ENCODE measurements at places on chromosomes 11 and 22.

DNA sequence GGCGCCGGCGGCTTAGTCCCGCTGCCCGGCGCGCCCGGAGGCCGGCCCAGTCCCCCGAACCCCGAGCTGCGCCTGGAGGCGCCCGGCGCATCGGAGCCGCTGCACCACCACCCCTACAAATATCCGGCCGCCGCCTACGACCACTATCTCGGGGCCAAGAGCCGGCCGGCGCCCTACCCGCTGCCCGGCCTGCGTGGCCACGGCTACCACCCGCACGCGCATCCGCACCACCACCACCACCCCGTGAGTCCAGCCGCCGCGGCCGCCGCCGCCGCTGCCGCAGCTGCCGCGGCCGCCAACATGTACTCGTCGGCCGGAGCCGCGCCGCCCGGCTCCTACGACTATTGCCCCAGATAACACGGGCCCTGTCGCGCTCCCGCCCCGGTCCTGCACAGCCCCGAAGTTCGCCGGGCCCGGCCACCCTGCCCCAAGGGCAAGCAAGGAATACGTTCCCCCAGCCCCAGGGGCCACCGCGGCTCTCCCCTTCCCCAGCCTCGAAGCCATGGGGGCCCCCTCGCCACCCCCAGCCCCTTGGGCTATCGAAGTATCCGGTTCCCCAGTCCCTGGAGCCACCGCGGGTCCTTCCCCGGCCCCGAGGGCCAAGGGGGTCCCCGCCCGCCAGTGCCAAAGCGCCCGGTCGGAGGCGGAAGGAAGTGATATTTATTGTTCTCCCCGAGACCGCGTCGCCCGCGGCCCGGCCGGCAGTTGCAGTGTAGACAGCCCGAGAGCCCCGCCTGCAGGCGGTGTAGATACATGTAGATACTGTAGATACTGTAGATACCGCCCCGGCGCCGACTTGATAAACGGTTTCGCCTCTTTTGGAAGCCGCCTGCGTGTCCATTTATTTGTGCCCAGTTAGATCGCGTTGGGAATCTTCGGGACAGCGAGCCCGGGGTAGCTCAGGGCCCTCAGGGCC, 6.2 kb downstream of the TBX1 start:
- DNase-seq: no peak

GRCh38 chr11:8720868-8721608, 38.4 kb downstream of the RPL27A start:
- no peak for DNase-seq

DNA sequence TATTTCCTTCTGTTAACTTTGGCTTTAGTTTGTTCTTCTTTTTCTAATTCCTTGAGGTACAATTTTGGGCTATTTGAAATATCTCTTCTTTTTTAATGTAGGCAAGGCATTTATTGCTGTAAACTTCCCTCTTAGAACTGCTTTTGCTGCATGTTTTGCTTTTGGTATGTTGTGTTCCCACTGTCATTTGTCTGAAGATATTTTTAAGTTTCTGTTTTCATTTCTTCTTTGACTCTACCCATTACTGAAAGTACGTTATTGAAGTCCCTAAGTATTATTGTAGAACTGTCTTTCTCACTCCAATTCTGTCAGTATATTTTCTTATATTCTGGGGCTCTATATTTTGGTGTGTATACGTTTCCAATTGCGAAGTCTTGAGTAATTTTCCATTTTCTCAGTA, 77.9 kb downstream of the KCNQ1OT1 start:
- no peak for DNase-seq

DNA sequence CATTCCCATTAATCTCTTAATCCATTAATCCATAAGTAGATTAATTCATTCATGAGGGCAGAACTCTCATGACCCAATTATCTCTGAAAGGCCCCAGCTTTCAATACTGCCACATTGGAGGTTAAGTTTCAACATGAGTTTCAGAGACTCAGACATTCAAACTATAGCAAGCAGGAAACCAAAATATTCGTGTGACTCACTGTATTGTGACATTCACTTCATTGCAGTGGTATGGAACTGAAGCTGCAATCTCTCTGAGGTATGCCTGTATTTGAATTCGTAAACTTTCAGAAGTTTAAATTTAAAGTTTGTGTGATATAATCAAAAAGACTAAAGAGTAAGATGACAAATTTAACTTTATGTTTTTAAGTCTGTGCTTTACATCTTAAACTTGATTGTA, 2.9 kb upstream of the OR52J3 start:
- DNase-seq: no peak

DNA sequence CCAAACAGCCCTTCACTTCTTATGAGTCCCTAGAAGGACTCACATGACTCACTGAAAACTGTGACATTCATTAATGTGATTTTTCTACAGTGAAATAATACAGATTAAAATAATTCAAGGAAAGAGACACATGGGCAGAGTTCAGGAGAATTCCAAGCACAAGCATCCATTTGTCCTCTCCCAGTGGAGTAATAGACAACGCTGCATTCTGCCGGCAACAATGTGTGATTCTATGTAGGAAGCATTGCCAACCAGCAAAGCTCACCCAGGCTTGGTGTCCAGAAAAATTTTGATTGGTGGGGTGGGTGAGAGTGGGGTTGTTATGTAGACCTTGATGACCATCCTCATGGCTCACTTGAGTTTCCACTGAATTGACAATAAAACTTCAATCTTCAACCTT, 123.9 kb downstream of the VPREB1 start:
- no peak for DNase-seq

DNA sequence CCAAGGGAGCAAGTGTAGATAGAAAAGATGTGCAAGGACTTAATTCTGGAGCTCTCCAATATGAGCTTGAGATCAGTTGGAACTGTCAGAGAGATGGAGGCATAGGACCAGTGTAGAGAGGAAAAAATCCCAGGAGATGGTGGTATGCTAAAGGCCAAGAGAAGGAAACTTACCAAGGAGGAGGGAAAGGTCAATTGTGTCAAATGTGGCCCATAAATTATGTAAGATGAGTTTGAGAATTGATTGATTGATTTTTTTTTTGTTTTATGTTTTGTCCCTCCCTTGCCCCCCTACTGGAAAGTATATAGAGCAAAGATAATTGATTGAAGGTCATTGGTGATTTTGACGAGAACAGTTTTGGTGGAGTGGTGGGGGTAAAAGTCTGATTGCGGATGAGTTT, 2.8 kb upstream of the USP2 start:
- DNase-seq: no peak

GRCh38 chr11:20337526-20338154, 25.9 kb upstream of the HTATIP2 start:
- DNase-seq: no peak
